ENCODE measurements at places on chromosomes 16 and 17.

DNA sequence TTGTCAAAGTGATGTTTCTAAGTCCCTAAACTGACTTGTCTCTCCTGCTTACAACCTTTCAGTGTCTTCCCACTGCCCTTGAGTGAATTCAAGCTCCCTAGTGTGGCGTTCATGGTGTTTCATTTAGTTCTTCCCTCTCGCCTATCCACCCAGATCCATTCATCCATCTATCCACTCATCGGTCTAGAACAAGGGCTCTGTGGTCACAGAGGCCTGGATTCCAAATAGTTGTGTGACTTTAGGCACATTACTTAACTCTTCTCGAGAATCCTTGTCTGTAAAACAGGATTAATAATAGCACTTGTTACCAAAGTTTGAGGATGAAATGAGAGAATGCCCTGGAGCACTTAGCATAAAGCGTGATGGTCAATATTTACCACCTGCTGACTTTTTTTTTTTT lies 870 bp upstream of the TAC4 start:
- DNase-seq, result no peak

DNA sequence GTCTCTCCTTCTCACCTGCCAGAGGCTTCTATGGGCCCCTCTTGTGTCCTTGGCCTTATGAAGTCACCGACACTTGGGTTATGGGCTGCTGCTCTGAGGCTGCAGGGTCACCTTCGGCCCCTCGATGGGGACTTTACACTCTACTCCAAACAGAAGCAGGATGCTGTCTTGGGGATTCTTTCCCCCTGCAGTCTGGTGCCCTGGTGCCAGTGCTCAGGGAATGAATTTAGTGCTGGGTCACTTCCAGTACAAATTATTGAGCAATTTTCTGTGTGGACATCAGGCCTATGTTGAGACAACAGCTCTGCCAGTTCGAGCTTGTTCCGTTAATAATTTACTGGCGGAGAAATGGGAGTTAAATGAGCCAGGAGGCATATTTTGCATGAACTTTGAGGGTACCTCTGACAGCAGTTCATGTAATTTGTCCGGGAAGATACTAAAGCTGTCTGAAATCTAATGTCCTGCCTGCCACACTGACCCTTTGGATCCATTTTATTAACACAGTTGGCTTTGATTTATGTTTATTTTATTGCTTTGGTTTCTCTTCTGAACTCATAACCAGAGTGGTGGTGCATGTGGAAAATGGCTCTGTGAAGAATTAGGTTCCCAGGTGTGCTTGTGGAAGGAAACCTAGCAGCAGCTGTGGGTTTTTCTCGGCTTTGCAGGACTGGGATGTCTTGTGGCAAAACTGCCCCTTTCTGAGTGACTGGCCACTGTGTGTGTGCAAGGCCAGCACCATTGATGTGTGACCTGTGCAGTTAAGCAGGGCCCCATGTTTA lies 34.1 kb upstream of the DHX8 start:
- no peak for DNase-seq

DNA sequence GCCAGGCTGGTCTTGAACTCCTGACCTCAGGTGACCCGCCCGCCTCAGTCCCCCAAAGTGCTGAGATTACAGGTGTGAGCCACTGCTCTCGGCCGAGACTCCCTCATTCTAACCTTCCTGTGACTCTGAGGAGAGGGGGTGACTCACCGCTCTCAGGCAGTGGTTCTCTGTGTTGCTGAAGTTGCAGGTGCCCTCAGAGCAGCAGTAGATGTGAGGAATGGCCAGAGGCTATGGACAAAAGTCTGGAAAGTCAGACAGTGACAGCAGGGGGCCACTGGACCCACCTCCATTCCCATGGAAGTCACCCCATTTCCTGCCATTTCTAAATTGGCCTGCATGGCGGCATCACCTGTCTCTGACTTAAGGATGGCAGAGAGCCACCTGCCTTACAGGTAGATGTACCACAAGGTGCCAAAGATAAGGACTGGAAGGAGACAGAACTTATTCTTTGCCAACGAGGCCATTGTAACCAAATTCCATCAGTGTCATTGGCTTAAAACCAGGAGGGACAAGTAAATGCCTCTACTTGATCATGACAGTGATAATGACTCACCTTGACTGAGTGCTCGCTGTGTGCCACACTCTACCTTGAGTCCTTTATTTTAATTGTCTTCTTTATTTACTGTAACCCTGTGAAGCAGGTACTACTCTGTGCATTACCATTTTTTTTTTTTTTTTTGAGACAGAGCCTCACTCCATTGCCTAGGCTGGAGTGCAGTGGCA lies 15.3 kb upstream of the CNOT1 start:
- no peak for DNase-seq

GRCh38 chr17:70072546-70073309 lies 2.3 kb upstream of the KCNJ16 start:
- DNase-seq, result no peak

GRCh38 chr16:31105677-31106213 lies 2.4 kb upstream of the BCKDK start:
- peak; percentile 67 for DNase-seq

DNA sequence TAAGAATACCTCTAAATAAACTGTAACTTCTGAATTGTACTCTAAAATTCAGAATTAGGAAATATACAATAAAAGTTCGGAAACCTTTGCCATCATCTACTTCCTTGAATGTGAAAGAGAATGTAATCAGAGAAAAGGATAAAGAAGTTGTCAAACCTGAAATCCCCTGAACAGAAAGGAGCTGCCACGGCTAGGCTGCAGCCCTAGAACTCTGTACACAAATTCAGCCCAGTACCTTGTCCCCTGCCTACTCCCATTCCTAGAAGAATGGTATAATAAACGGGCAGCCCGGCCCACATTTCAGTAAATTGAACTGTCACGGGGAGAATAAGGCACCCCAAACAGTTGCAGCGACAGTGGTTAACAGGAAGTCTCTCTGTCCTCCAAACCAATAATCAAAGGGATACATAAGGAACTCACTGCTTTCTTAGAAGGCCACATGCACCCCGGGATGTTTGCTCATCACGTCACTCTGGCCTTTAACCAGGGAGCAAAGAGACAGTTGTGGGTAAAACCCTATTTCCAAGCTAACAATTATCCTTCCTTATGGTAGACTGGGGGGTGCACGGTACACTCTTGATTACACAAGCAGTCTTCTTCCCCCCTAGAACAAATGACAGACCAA lies 24.3 kb upstream of the RFFL start:
- no peak for DNase-seq

DNA sequence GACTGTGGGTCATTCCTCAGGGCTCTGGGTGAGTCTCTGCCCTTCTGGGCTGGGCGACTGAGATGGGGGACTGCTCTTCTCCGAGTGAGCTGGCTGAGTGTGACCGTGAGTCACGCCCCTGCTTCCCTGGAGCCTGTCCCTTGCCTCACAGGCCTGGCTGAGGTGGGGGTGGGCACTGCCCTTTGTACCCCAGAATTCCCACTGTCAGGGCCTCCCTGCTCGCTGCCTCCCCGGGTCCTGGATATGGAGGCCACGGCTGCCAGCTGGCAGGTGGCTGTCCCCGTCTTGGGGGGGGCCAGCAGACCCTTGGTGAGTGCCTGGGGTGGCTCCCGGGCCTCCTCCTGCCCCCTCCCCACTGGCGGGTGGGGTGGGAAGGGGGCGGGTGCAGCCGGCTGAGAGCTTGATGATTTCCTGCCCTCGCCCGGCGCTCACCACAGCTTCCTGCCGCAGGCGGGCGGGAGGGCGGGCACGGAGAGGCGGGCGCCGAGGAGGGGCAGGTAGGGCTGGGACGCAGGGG lies at the start of gene LAT:
TSS of gene LAT (plus strand) at position 434 of the 517 bp plus-strand sequence. CDS start 366 bp downstream, outside the sequence.
- DNase-seq, result peak; percentile 55

DNA sequence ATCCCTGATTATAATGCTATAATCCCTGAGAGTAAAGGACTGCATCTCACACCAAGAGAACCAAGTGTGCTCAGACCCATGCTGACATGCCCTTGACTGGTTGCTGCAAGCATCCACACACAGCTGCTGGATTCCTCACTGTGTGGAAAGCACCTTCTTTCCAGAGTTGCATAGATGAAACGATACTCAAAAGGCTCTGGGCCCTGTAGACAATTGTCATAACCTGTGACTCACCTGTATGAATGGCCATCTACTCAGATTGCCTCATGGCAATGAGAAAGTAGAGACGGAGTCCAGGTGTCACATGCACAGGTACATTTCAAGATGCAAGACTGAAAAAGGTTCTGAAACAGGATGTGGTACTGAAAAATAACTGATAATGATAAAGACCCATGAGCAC lies 58.1 kb downstream of the MPHOSPH6 start:
- no peak for DNase-seq

- no peak for DNase-seq
Measured at GRCh38 chr16:24093049-24093448, 163.1 kb upstream of the CACNG3 start.

GRCh38 chr17:74459622-74460021 lies 6.8 kb upstream of the CD300A start:
- DNase-seq, result no peak

- no peak for DNase-seq
Measured at GRCh38 chr16:54459509-54460262, 173.1 kb upstream of the IRX3 start.

- no peak for DNase-seq
Measured at GRCh38 chr16:85773044-85773443, 22.1 kb upstream of the C16orf74 start.

- DNase-seq, result no peak
Measured at GRCh38 chr17:17176341-17176740, 29.8 kb downstream of the PLD6 start.

DNA sequence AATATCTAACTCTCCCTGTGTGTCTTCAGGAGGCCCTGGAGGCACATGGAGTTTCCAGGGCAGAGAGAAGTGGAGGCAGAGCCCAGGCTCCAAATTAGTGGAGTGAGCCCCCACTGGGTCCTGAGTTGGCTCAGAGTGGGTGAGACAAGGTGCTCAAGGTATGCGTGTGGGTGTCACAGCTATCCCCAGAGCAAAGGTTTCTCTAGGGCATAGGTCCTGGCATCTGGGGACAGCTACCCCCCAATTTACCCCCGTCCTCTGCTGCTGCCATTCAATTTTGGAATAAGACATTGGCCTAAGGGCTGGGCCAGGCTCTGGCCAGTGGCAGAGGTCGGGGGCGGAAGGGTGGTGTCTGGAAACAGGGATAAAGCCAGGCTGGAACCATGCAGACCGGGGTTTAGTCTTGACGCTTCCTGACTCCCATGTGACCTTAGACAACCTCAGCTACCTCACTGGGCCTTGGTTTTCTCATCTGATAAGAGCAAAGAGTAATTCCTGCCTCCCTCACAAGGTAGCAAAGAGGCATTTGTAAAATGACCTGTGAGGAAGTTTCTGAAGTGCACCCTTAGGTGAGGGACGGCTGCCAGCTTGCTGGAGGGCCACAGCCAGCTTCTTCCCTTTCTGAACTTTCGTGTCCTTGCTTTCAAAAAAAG lies 78.2 kb upstream of the TMEM97 start:
- DNase-seq, result no peak
